ENCODE measurements at places on chromosomes 2 and 18.

GRCh38 chr2:213187833-213188532 lies 36.6 kb upstream of the IKZF2 start:
- no peak for DNase-seq

GRCh38 chr2:239582476-239582875 lies 181.7 kb upstream of the HDAC4 start:
- DNase-seq = no peak

GRCh38 chr2:180553094-180553715 lies 427.2 kb upstream of the UBE2E3 start:
- DNase-seq = no peak

GRCh38 chr2:175180701-175181103 lies 808 bp downstream of the ATP5MC3 start:
- DNase-seq = no peak

- no peak for DNase-seq
These were observed 64.8 kb downstream of the TNS1 start for GRCh38 chr2:217938036-217938435.

- no peak for DNase-seq
These were observed 5.4 kb upstream of the TOGARAM2 start for GRCh38 chr2:28975671-28976070.

- DNase-seq = no peak
These were observed 14.0 kb downstream of the MCFD2 start for GRCh38 chr2:46901611-46902010.

- no peak for DNase-seq
These were observed 114.7 kb downstream of the SH3BP4 start for GRCh38 chr2:235066490-235066889.

DNA sequence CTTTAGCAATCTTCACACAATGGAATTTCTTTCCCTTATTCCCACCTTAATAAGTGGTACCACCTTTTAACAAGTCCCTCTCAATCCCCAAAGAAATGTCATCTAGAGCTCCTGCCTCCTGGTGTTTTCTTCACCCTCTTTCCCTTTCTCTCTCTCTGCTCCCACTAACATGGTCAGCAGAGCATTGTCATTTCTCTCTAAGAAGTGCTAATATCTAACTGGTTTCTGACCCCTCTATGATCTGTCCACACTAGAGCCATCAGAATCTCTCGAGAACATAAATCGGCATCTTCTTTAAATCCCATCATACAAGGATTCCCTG lies 161.2 kb upstream of the DTNA start:
- no peak for DNase-seq

DNA sequence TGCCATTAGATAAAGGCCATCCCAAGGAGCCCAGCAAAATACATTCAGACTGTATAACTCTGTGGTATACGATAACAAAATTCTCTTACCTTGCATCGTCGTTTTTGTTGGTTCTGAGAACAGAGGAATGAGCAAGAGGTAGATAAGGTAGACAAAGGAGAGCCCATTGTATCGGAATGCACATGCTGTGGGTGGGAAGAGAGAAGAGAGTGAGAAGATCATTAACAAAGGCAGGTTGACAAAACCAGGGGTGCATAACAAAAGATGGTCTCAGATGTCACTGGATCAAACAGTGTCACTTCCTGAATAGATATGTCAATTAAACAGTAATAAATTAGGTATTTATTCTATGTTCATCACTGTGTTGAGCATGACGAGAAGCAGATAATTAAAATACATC lies 83.3 kb downstream of the PIEZO2 start:
- DNase-seq = no peak

GRCh38 chr2:26458365-26459042 lies 19.4 kb downstream of the OTOF start:
- no peak for DNase-seq

- DNase-seq = no peak
These were observed 11.8 kb upstream of the ACVR1 start for GRCh38 chr2:157887946-157888345.

GRCh38 chr2:37792366-37792765 lies 120.9 kb upstream of the CDC42EP3 start:
- DNase-seq = no peak

DNA sequence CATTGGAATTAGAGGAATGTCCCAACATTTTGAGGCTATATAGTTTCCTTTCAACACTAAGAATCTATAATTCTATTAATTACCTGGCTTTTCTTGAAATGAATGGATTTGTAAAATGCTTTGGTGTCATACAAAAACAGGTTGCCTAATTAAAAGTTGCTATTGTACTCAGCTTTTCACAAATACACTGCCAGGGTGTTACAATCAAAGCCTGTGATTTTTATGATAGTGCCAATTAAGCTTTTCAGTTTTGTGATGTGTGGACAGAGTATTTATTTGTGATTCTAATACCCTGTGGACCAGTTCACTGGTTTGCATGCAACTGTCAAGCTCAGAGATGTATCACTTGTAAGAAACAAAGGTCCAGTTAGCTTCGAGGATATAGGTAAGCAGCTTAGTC lies 71.8 kb downstream of the NAB1 start:
- no peak for DNase-seq

DNA sequence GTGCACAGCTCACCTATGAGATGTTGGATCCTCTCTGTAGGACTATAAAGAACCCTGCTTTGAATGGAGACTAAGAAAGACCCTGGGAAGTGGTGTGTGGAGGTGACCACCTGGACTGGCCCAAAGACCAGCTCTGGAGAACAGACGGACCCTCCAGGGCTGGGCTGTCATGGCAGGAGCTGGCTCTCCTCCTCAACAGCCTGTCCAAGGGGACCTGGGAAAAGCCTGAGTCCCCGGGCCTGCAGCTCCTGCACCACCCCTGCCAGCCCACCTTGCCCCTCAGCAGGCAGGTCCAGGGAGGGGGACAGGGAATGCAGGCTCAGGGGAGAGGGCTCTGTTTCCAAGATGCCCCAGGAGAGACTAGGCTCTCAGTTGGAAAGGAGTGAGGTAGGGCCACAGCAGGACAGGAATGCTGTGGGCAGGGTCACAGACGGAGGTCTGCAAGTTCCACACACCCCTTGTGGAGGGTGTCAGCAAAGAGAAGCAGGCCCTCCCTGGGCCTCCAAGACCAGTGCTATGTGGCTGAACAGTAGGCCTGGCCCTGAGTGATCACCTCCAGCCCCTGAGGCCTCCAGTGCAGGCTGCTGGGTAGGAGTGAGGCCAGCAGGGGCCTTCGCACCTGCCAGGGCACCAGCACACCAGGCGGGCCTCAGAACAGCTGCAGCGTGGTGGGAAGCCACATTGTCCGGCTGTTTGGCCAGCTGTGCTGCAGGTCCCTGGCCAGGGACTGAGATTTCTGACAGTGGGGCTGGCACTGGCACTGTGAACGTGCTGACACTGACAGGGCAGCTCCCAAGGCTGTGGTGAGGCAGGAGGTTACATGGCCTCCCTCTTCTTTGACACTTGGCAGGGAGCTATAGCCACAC lies 86.4 kb upstream of the OTOS start:
- no peak for DNase-seq

- DNase-seq = no peak
These were observed 52.8 kb upstream of the HAAO start for GRCh38 chr2:42844901-42845821.
